Hematopoietic multipotent progenitor cell treated with erythropoietin and hydrocortisone succinate and interleukin-3 and kit ligand, for 4 days (in vitro differentiated cells): ENCODE measurements at places on chromosomes 1 and 21.

DNA sequence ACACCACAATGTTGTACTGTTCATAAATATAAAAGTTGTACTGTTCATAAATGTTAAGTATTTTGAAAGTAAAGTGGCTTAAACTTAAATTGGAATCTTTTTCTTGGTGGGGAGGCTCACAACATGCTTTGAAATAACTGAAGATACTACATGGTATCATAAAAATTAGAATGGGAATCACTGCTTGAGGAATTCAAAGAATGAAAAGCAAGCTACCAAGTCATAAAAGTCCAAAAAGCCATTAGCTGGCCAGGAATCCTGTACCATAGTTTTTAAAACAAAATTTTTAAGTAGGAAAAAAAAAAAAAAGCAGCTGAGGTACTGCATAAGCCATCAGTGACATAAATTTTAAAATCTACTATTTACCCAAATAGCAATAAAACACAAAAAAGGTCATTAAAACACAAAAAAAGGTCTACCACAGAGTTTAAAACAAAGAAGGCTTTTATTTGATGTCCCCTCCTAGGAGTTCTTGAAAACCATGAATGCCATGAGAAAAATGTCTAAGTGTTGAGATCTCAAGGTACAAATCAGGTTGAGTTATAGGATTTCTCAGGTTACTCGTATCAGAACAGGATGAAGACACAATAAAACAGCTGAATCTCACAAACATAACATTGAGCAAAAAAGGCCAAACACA lies 8.6 kb downstream of the ZZZ3 start:
- no peak for DNase-seq

DNA sequence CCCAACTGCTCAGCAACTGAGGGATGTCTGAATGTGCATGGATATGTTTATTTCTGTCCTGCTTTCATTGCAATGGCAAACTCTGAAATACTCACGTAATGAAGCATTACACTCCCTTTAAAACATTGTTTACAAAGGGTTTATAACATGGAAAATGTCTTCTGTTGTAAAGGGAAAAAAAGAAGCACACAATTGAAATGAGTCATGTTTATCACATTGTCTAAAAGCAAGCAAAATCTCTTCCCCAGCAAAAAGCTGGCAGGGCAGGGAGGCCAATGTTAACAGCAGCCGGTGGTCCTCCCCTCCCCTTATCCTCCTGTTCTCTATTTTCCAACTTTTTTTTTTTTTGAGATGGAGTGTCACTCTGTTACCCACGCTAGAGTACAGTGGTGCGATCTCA lies 3.9 kb upstream of the EFNA1 start:
- no peak for DNase-seq

GRCh38 chr21:43892984-43893535 lies 28.0 kb downstream of the AGPAT3 start:
- DNase-seq, result no peak

- no peak for DNase-seq
Observed at GRCh38 chr1:7581754-7582459, 189.2 kb upstream of the VAMP3 start.

GRCh38 chr1:9037476-9038337 lies 11.5 kb upstream of the SLC2A7 start:
- no peak for DNase-seq

DNA sequence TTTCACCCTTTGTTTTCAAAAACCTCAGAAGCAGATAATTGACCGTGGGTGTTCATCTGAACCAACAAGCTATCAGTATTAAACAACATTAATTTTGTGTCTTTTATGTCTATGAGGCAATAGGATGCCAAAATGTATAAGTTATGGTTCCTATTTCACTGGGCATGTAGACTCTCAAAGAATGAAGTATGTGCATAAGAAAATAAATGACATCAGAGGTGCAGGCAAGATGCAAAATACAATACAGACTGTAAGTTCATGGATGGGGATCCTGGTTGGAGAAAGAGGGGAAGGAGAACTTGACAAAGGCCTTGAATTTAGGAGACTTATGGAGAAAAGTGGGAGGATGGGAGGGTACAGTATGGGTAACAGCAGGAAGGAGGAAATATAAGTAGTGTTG lies 23.4 kb upstream of the POU2F1 start:
- no peak for DNase-seq
